Inflammatory macrophage treated with lipopolysaccharide for 4 hours (primary cell): ENCODE measurements at places on chromosomes 7 and 10.

DNA sequence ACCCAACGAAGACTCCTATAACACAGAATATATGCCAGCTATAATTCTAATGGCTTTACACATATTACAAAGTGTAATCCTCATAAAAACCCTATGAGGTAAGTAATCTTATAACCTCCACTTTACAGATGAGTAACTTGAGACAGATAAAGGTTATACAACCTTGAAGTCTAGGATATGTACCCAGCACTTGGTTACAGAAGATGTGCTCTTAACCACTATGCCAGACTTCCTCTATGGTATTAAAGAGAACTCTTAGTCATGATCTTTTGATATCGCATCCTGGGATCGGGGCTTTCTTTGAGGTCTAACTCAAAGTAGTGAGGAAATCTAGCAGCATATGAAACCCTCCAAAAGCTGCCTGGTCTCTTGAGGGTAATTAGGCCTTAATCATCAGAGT is 319.2 kb upstream of the LRRN3 start:
- no peak for DNase-seq

GRCh38 chr10:84008878-84009277 is 130.4 kb upstream of the GHITM start:
- DNase-seq = peak; percentile 26

DNA sequence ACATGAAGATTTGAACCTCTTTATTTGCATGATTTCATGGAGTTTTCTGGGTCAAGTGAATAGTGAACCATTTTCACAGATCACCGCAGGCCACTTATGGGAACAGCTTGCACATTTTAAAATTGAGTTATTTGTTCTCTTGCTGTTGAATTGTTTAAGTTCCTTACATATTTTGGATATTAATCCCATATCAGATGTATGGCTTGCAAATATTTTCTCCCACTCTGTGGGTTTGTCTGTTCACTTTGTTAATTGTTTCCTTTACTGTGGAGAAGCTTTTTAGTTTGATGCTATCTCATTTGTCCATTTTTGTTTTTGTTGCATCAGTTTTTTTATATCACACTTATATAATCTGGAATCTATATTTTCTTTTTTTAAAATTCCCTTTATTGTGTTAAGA is 14.1 kb upstream of the ZC3HAV1L start:
- no peak for DNase-seq

DNA sequence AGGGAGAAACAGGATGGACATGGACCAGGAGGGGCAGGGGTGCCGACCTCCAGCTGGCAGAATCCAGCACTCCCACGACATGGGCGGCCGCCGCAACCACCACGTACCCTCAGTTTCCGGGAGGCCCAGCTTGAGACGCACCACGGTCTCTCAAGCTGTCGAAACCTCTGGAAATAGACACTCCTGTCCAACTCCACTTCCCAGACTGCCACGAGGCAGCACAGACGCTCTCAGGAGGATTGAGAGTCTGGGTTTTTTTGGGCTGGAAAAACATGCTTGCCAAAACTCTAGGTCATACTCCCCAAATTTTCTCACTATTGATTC is 37.9 kb upstream of the PDGFA start:
- no peak for DNase-seq

- no peak for DNase-seq
Observed at GRCh38 chr10:17787087-17787961, 21.8 kb upstream of the MRC1 start.

DNA sequence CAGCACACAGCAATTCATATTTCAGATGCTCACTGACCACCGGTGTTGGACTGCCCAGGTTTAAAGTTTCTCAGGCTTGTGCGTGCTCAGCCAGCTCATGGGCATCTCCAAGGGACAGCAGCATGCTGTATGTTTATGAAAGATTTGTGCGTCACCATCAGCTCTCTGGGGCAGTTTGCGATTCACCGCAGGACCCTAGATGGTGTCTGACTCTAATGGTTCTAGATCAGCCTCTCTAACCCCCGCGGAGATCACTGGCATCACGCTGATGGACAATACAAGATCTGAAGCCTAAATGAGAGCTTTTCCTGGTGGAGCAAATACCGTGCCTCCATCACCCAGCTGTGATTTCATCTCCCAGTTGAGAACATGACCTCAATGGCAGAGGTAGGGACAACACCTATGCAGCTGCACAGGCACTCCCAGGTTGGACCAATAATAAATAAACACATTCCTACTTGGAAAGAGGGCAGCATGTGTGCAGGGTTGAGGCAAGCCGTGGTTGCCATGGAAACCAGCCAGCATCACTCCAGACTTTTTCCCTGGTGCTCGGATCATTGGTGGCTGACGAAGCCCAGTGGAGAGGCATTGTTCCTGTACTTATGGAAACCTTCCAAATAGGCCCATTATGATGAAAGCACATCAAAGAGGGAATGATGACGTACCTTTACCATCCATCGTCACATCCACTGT is 253.6 kb downstream of the KCNMA1 start:
- no peak for DNase-seq
